Mesothelial cell of epicardium (in vitro differentiated cells): ENCODE measurements at places on chromosomes 7 and 10. TPM values are rescaled to one million over a fixed set of nuclear protein-coding genes. Genes with fewer than 3 reads are reported as not detected.

GRCh38 chr7:122136078-122136477 is 8.0 kb downstream of the AASS start:
- H3K27ac ChIP-seq = no peak overlapping the region
- H3K27me3 ChIP-seq = no peaks in the 10 kb centered on the region
- no peak for DNase-seq
- H3K4me1 ChIP-seq = peaks cover 14% of the 10 kb centered on the region

GRCh38 chr7:24390376-24391157 is 106.6 kb downstream of the NPY start:
- H3K27ac ChIP-seq = no peak overlapping the region
- DNase-seq = no peak
- peaks cover 8% of the 10 kb centered on the region for H3K27me3 ChIP-seq
- H3K4me1 ChIP-seq = no peaks in the 10 kb centered on the region

GRCh38 chr10:142371-142770 is 7.1 kb downstream of the ZMYND11 start:
- H3K4me1 ChIP-seq = peaks cover 44% of the 10 kb centered on the region
- DNase-seq = no peak
- H3K36me3 ChIP-seq = peaks cover 20% of the 10 kb centered on the region
- no peaks in the 10 kb centered on the region for H3K27me3 ChIP-seq
- no peak overlapping the region for H3K4me3 ChIP-seq

Gene ASB10
- total RNA-seq = not detected in 3 replicates

DNA sequence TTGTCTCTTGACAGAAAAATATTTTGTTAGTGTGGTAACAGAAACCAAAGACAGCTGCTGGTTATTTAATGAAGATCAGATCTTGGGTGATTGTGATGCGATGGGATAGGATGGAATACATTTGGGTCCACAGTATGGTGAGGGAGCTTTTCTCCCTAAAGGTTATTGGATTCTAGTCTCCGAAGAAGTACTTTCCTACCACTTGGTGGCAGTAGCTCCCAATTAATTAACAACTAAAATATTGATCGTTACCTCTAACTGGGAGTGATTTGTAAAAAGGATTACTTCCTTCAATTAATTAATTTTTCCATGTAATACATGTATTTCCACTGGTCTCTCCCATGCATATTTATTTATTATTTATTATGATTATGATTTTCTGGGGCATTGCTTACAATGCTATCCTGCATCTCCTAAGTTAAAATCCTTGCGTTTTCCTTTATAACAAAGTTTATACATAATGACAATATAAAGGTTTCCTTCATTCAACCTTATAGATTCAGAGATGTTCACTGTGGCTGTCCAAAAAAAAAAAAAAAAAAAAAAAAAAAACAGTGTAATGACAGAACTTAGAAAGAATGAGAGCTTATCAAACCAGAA is 25.6 kb downstream of the TMEM196 start:
- peaks cover 5% of the 10 kb centered on the region for H3K4me1 ChIP-seq
- DNase-seq = no peak
- H3K27me3 ChIP-seq = no peaks in the 10 kb centered on the region
- no peaks in the 10 kb centered on the region for H3K36me3 ChIP-seq
- no peak overlapping the region for H3K4me3 ChIP-seq

Gene DDX56
- total RNA-seq = 89.0 to 104 TPM (median 96.8 TPM) in 3 replicates

Gene TMEM176B
- 1.9 to 2.8 TPM (median 2.3 TPM) in 3 replicates for total RNA-seq

DNA sequence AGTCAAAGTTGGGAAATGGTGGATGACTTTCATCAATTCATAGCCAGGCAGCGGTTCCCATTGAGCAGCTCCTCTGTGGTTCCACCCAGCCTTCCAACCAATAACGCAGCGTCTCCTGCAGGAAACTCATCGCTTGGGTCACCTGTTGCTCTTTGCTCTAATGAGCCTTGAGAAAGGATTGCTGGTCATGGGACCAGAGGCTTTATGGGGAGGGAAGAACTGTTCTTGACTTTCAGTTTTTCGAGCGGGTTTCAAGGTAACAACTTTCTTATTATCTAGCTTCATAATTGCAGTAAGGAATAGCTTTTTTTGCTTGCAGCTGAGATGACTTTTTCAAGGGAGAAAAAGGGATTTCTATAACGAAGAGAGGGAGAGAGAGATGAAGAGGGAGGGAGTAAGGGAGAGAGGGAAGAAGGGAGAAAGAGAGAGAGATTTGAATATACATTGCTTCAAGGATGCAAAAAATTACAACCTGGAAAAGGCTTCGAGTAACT is 405 bp upstream of the ENTPD1 start:
- no peak overlapping the region for H3K27ac ChIP-seq
- peaks cover 30% of the 10 kb centered on the region for H3K27me3 ChIP-seq
- peaks cover 14% of the 10 kb centered on the region for H3K4me1 ChIP-seq
- DNase-seq = no peak
- H3K4me3 ChIP-seq = peak overlapping the region; percentile 51

- peaks cover 50% of the 10 kb centered on the region for H3K4me1 ChIP-seq
- H3K27me3 ChIP-seq = peaks cover 33% of the 10 kb centered on the region
- DNase-seq = no peak
Observed at GRCh38 chr10:58645416-58646146, 132.9 kb downstream of the BICC1 start.

GRCh38 chr10:70753026-70753663 is 32.0 kb downstream of the TBATA start:
- H3K27me3 ChIP-seq = no peaks in the 10 kb centered on the region

Gene FXYD4
- total RNA-seq = not detected in 3 replicates

DNA sequence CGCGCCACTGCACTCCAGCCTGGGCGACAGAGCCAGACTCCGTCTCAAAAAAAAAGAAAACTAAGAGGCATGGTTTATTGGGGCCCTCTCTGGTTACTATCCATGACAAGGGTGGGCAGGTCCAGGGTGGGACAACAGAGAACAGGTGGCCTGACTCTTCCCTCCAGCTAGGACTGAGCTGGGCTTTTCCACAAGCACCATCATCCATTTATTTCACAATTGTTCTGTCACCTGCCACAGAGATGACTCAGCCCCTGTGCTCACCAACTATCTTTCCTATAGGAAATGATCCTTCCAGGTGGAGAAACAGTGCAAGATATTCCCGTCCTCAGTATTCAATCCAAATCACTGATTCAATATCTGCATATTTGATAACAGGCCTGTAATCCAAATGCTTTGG is 44.9 kb upstream of the MYL10 start:
- H3K36me3 ChIP-seq = no peaks in the 10 kb centered on the region
- H3K4me3 ChIP-seq = no peak overlapping the region
- DNase-seq = no peak
- peaks cover 4% of the 10 kb centered on the region for H3K27me3 ChIP-seq
- H3K4me1 ChIP-seq = peaks cover 19% of the 10 kb centered on the region

Gene FAM131B
- total RNA-seq = 5.6 to 6.1 TPM (median 5.8 TPM) in 3 replicates

GRCh38 chr10:115937768-115938056 is 335.3 kb downstream of the GFRA1 start:
- H3K4me3 ChIP-seq = no peak overlapping the region
- peaks cover 46% of the 10 kb centered on the region for H3K4me1 ChIP-seq
- H3K27me3 ChIP-seq = no peaks in the 10 kb centered on the region
- peak overlapping the region; percentile 67 for H3K27ac ChIP-seq
- no peak for DNase-seq

- no peak within 1 kb of the TSS for H3K4me3 ChIP-seq
- DNase-seq = no peak
- H3K27ac ChIP-seq = no peak within 1 kb of the TSS
- peaks cover 3% of the 10 kb centered on the region for H3K4me1 ChIP-seq
Observed at GRCh38 chr10:17951868-17952371, at the start of gene SLC39A12. Gene SLC39A12 (plus strand): TSS chr10:17951918. CDS start chr10:17953277, 1,359 bp downstream.

DNA sequence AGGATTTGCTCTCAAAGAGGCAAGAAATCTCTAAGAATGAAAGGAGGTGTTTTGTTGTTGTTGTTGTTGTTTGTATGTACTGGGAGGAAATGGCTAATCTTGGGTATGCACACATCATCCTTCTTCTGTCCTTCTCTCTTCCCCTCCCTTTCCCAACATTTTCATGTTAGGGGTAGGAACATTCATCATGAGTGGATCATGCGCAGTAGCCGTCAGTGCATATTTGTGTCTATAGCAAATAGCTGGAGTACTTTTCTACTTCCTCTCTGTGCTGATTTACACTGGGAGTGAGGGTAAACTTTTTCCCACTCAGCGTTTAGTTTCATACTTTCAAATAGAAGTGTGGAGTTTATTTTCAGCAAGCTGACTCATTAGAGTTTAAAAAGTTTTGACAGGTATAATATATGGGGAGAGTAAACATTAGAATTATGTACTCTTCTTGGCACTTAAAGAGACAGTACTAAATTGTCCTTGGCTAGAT is 80.5 kb upstream of the PRKG1 start:
- peaks cover 23% of the 10 kb centered on the region for H3K27me3 ChIP-seq
- H3K4me1 ChIP-seq = peaks cover 43% of the 10 kb centered on the region
- peak overlapping the region; percentile 88 for H3K4me3 ChIP-seq
- H3K27ac ChIP-seq = peak overlapping the region; percentile 87
- no peaks in the 10 kb centered on the region for H3K36me3 ChIP-seq

DNA sequence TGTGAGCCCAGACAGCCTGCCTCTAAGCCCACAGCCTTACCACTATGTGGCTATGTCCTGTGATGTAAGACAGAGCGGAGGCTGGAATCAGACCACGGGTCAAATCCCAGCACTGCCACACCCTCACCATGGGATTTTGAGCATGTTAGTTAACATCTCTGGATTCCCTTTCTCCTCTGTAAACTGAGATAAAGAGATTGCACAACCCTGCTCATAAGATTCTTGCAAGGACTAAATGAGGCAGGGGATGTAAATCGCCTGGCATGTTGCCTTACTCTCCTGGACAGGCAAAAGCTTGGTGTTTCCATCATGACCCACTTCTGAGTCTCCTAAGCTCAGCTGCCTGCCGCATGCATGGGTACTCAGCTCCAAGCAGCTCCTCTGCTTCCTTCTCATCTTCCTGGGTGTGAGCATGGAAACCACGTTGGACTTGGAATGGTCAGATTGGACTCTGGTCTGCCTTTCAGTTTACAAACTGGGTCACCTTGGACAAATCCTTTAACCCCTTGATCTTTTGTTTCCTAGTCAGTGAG is 41.3 kb upstream of the MTURN start:
- no peaks in the 10 kb centered on the region for H3K27me3 ChIP-seq
- no peak overlapping the region for H3K4me3 ChIP-seq
- peaks cover 36% of the 10 kb centered on the region for H3K36me3 ChIP-seq
- H3K27ac ChIP-seq = no peak overlapping the region
- H3K4me1 ChIP-seq = no peaks in the 10 kb centered on the region

DNA sequence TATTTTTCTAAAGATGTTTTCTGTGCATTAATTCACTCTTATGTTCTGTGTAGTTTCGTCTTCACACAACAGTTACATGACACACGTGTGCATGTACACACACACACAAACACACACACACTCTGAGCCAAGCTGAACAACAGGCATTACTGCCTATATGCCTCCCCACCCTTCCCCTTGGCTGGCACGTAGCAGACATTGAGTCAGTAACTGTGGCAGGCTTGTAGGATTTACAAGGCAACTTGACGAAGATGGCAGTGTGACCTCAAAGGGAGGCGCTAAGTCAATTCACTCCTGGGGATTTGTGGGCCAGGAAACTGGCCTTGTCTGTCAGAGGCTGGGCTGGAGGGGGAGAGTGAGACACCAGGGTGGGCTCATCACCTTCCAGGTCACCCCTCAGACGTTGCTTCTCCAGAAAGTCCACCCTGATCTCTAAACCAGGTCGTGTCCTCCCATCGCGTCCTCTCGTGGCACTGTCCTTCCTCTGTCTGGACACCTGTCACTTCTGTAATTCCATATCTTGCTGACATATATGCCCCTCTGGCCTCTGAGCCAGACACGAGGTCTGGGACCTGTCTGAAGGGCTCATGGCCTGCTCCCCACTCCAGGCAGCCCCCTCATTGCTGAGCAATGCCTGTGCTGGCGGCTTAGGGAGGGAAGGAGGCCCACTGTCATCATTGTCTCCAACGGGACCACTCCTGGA is 41.1 kb upstream of the INPP5A start:
- no peak overlapping the region for H3K27ac ChIP-seq
- DNase-seq = no peak
- H3K27me3 ChIP-seq = no peaks in the 10 kb centered on the region
- no peak overlapping the region for H3K4me3 ChIP-seq
- no peaks in the 10 kb centered on the region for H3K36me3 ChIP-seq

GRCh38 chr7:91784469-91784868 is 96.0 kb downstream of the MTERF1 start:
- H3K27ac ChIP-seq = no peak overlapping the region
- DNase-seq = no peak
- peaks cover 12% of the 10 kb centered on the region for H3K27me3 ChIP-seq
- H3K4me3 ChIP-seq = no peak overlapping the region
- H3K4me1 ChIP-seq = peaks cover 4% of the 10 kb centered on the region

GRCh38 chr7:4220011-4220410 is 462.1 kb upstream of the FOXK1 start:
- H3K36me3 ChIP-seq = peaks cover 5% of the 10 kb centered on the region
- DNase-seq = no peak
- H3K4me1 ChIP-seq = peaks cover 3% of the 10 kb centered on the region
- H3K27ac ChIP-seq = no peak overlapping the region
- no peaks in the 10 kb centered on the region for H3K27me3 ChIP-seq

DNA sequence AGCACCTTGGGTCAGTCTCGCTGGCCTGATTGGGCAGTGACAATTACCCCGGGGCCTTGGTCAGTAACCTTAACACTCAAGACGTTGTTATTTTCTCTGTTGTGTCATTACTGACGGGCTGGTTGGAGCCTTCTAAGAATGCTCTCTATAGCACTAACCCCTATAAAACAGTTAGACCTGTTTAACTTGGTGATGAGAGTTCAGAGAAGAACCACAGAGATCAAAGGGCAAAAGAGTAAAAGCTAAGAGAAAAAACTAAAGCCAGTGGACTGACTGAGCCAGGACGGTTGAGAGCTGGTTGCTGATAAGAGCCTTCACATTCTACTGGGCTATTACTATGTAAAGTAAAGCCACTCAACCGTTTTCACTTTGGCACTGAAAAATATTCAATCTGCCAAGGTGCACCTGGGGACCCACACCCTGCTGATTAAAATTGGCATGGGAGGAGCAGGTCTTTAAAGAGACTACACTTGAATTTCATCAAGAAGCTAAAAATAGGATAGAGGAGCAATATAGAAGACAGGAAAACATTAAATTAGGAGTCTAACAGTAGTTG is 13.6 kb upstream of the ITGB1 start:
- H3K4me1 ChIP-seq = peaks cover 14% of the 10 kb centered on the region
- H3K27ac ChIP-seq = no peak overlapping the region
- no peak for DNase-seq
- H3K36me3 ChIP-seq = no peaks in the 10 kb centered on the region

Gene SEMA4G
- total RNA-seq = 20.0 to 22.8 TPM (median 22.2 TPM) in 3 replicates

Gene PITX3
- not detected in 3 replicates for total RNA-seq

- DNase-seq = no peak
- H3K27me3 ChIP-seq = no peaks in the 10 kb centered on the region
- peaks cover 11% of the 10 kb centered on the region for H3K36me3 ChIP-seq
- no peak overlapping the region for H3K27ac ChIP-seq
- H3K4me1 ChIP-seq = peaks cover 23% of the 10 kb centered on the region
Observed at GRCh38 chr7:1562597-1563051, 6.6 kb upstream of the TMEM184A start.
